ENCODE measurements at places on chromosomes 5 and 9.
A peak's percentile ranks its signal among the peaks of the same experiment; 100 is the strongest.

DNA sequence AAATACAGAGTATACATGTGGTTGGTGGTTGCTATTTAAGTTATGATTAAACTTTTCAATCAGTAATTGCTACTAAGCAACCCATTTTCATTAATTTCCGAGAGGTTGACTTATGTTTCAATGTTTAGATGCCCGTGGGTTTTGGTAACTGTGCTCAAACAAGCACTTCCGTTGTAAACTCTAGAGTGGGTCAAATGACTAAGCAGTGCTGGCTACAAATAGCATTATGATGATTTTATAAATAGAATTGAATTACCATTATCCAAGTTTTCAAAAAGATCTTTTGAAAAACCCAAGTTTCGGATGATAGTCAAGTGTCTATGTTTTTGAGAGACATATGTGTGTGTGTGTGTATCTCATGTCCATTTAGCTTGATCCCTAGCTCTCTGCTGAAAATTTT lies 2369.4 kb upstream of the ACO1 start:
- no peak for DNase-seq

DNA sequence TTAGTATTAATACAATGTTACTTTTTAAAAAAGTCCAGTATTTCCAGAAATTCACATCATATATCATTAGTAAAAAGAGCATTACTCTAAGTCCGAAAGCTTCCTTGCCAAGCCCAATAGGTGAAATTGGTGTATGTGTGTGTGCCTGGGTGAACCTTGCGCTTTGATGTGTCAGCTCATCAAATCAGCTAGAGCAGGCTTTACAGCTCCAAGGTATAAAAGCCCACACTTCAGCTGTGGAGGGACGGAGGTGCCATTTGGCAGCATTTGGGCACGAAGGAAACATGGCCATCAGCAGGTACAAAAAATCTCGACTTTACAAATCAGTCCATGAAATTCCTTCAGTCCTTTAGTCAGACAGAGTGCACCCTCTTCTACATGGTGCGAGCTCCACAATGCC lies 76.5 kb upstream of the IL7R start:
- DNase-seq, result peak; percentile 4

DNA sequence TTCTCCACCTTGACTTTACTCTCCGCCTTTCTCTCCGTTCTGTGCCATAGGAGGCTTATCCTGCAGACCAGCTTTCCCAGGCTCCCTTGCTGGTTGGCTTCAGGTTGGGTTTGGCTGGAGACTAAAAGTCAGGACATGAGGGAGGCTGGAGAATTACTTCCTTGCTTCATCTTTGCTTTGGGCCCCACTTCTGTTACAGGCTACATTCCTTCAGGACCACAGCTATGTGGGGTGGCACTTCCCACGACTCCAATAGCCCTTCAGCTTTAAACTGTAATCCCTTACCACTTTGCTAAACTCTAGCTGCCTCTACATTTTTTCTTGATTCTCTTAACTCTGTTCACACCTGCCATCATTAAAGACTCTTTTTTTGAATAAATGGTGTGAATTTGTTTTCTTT lies 186.7 kb upstream of the NR4A3 start:
- DNase-seq, result no peak

GRCh38 chr5:79243224-79243623 lies 7.3 kb downstream of the JMY start:
- DNase-seq, result no peak

- peak; percentile 17 for DNase-seq
Measured at GRCh38 chr9:133403766-133404453, 13.9 kb downstream of the REXO4 start.

DNA sequence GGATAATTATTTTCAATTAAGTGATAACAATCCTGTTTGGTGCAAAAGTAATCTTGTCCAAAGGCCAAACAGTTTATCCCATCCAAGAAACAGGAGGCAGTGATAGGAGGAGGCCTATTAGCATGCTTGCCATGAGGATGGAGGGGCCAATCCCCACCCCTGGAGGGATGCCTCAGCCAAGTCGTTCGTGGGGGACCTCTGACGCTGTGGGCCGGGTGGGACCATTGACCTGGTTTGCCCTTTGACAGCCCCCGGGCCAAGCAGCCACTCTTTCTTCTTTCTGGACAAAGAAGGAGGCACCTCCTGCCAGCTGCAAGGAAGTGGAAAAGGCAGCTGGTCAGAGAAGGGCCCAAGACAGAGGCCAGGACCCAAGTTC lies 39.5 kb upstream of the GRHPR start:
- DNase-seq, result no peak

- DNase-seq, result no peak
Measured at GRCh38 chr5:32810804-32811203, 99.7 kb downstream of the NPR3 start.

GRCh38 chr9:73824671-73825070 lies 672.5 kb upstream of the RORB start:
- DNase-seq, result no peak

All from stimulated activated CD8-positive, alpha-beta memory T cell treated with anti-CD3 and anti-CD28 coated beads, Interleukin-4, amount 100 ng/mL, for 4 hours (primary cell).